ENCODE measurements at places on chromosomes 7 and 10.

- DNase-seq: no peak
Measured at GRCh38 chr10:131000743-131001142, 310.8 kb downstream of the TCERG1L start.

DNA sequence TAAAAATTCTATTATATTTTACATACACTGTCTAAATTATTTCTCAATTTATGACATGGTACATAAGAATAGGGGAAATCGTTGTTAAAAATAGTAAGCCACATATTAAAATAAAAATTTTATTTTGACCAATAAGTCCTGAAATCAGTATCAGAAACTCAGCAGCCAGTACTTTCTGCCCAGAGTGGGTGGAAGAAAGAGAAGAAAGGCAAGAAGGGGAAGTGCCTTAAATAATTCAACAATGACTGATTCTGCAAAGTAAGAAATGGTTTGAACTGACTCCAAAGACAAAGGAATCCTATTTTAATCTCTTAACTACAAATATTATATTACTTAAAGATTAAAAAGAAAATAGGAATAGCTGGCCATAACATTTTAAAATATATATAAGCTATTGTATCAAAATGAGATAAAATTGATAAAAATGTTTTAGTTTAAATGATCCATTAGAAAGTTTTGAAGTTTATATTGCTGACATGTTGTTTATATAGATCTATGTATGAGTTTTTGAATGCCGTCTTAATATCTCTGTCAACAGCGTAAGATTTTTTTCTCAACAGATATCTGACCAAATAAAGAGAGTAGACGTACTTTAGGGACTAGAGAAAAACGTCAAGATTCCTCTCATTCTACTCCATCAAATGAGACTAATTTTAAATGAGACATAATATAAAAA, 30.2 kb upstream of the NRCAM start:
- DNase-seq: no peak

- DNase-seq: no peak
Measured at GRCh38 chr7:34240417-34240816, 335.1 kb downstream of the BMPER start.

DNA sequence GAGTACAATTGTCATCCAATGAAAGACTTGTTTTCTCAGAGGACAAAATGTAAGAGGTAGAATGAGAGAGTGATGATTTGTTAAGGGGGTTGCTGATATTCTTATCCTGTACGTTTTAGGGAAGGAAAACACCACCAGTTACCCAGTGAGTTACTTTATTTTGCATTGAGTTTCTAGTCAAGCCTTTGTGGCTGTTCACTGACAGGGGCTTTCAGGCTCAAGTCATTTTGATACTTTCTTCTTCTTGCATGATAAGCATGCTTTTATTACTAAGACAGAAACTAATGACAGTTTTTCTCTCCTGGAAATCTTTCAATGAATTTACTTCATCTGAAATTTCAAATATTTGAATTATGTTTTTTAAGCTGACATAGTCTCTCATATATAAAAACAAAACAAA, 710.2 kb upstream of the POM121L12 start:
- no peak for DNase-seq

- peak; percentile 92 for DNase-seq
Measured at GRCh38 chr10:92238586-92239098, 52.2 kb downstream of the CPEB3 start.

DNA sequence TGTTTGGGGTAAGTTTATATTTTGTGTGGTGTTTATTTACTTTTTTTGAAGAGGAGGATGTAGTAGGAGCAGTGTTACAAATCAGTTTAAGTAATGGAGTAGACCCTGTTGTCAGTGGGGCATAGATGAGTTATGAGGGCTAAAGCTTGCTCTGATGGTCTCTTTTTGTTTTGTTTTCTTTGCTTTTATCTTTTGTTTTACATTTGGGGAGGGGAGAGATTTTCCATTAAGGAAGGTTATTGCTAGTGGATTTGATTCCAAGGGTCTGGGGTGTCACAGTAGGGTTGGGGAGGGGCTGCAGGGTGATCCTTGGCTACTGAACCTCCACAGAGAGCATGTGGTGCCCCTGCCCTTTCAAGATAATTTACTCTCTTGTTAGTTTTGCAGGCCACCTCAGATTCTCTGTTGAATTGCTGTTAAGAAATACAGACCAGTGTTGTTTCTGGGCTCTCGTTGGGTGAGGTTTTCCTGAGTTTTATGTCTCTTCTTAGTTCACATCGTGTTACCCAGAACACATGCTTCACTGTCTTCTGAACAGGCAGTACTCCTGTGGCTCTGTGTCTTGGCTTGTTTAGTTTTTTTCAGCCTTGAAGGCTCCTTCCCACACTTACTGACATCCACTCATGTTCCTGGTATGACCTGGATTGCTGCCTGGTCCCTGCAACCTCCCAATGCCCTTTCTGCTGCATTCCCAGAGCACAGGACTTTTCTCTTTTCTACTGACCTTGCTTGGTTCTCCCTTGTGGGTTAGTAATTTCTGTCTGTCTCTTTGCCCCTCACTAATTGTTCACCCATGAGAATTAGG, 4.2 kb downstream of the KIFBP start:
- peak; percentile 67 for DNase-seq

DNA sequence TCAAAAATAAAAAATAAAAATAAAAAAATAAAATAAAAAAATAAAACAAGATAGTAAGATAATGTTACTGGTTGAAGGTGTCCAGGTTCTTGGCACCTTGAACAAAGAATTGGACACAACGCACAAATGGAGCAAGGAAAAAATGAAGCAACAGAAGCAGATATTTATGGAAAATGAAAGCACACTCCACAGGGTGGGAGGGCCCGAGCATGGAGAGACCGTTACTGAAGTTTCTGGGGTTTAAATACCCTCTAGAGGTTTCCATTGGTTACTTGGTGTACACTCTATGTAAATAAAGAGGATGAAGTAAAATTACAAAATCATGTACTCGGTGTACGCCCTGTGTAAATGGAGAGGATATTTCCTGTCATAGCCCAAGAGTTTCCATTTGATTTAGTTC, 15.7 kb upstream of the PFKP start:
- DNase-seq: no peak

All from bronchial epithelial cell (primary cell).